Upper lobe of left lung (tissue), 6 donors: ENCODE measurements at places on chromosomes 4 and X.

DNA sequence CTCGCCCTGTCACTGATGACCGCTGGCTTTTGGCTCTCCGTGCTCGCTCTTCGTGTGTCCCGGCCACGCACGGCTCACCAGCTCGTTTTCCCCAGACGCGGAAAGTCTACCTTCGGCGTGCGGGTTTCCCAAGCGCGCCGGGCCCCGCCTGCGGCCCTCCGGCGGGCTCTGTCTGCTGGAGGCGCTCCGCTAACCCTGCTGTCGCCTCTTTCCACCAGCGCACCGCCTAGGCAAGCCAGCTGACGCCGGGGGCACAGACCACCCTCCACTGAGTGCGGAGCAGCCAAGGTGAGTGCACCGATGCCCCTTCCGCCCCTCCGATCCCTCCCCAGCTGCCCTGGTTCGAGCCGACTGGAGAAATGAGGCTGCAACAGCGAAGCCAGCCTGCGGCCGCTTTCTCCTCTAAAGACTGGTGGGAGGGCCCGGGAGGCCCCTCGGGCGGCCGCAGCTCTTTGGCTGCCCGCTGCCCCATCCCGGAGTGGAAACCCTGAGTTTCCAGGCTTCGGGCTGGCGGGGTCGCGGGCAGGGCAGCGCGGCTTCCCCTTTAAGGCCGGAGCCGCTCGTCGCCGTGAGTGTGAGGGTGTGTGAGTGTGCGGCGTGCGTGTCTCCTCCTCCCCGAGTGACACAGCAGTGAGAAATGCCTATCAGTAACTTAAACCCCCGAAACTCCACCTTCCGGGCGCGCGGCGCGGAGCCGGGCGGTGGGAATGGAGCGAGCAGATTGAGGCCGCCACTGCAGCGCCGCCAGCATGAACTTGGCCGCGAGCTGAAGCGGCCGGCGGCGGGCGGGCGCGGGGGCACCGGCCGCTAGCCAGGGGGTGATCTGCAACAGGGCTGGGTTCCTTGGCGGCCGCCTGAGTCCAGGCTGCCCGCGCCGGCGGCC, at the start of gene MAMLD1:
Gene MAMLD1, plus strand, starts transcription at position 719 of the 883 bp plus-strand sequence. CDS start 82,200 bp downstream, outside the sequence.
- H3K27me3 ChIP-seq, result no peaks in the 10 kb centered on the region
- H3K4me1 ChIP-seq, result peaks cover 10% of the 10 kb centered on the region
- DNase-seq, result peak; percentile 64
- peak within 1 kb of the TSS; percentile 59 for H3K4me3 ChIP-seq
- no peaks in the 10 kb centered on the region for H3K36me3 ChIP-seq

DNA sequence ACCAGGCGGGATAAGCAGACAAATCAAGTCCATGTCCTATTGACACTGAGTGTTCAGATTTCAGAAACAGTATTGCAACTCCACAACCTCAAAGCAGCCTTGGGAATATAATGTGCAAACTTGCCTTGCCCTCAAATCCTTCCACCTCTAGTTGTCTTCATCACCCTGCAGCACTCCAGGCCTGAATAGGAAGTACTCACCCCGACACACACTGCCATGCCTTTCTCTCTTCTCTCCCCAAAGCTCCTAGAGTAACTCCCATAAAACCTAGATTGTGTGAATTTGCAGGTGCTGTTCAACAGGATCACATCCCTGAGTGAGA, 19.6 kb downstream of the ACSL1 start:
- DNase-seq, result peak; percentile 30
- H3K4me3 ChIP-seq, result no peak overlapping the region
- H3K36me3 ChIP-seq, result peaks cover 3% of the 10 kb centered on the region
- peak overlapping the region; percentile 14 for H3K27ac ChIP-seq

GRCh38 chr4:118921786-118922185, 33.1 kb downstream of the SYNPO2 start:
- no peak overlapping the region for H3K27ac ChIP-seq
- no peaks in the 10 kb centered on the region for H3K36me3 ChIP-seq
- no peak for DNase-seq
- H3K27me3 ChIP-seq, result no peaks in the 10 kb centered on the region
- no peak overlapping the region for H3K4me3 ChIP-seq

GRCh38 chr4:59341506-59341905, 1858.6 kb upstream of the ADGRL3 start:
- H3K4me1 ChIP-seq, result no peaks in the 10 kb centered on the region
- no peaks in the 10 kb centered on the region for H3K36me3 ChIP-seq
- no peaks in the 10 kb centered on the region for H3K27me3 ChIP-seq
- DNase-seq, result no peak
- no peak overlapping the region for H3K4me3 ChIP-seq

DNA sequence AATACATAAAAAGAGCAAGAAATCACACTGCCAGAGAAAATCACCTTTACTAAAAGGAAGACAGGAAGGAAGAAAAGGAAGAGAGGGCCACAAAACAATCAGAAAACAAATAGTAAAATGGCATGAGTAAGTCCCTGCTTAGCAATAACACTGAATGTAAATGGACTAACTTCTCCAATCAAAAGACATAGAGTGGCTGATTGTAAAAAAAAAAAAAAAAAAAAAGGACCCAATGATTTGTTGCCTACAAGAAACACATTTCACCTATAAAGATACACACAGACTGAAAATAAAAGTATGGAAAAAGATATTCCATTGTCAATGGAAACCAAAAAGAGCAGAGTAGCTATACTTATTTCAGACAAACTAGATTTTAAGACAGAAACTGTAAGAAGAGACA, 12.6 kb downstream of the CENPU start:
- no peak overlapping the region for H3K4me3 ChIP-seq
- no peak for DNase-seq
- no peaks in the 10 kb centered on the region for H3K27me3 ChIP-seq
- H3K4me1 ChIP-seq, result no peaks in the 10 kb centered on the region
- no peaks in the 10 kb centered on the region for H3K36me3 ChIP-seq
- no peak overlapping the region for H3K27ac ChIP-seq

GRCh38 chr4:180909279-180909678, 1333.9 kb upstream of the TENM3 start:
- H3K27me3 ChIP-seq, result no peaks in the 10 kb centered on the region
- no peaks in the 10 kb centered on the region for H3K36me3 ChIP-seq
- no peaks in the 10 kb centered on the region for H3K4me1 ChIP-seq
- no peak for DNase-seq
- H3K4me3 ChIP-seq, result no peak overlapping the region

DNA sequence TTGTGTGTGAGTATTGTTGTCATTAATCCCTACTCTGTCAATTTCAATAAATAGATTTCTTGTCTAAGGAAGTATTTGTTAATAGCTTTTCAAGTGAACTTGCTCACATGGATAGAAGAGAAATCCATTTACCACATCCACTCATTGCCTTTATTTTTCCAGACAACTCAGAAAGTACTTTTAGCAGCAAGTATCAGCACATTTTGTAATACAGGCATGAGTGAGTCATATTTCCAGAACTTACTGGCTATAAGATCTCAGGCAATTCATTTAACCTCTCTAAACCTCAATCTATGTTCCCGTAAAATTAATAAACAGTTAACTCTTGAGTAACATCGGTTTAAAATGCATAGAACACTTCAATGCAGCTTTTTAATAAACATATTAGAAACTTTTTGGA, 317.9 kb upstream of the PCDH7 start:
- no peak overlapping the region for H3K4me3 ChIP-seq
- no peaks in the 10 kb centered on the region for H3K4me1 ChIP-seq
- no peaks in the 10 kb centered on the region for H3K36me3 ChIP-seq
- no peak overlapping the region for H3K27ac ChIP-seq
- H3K27me3 ChIP-seq, result no peaks in the 10 kb centered on the region

- no peak overlapping the region for H3K27ac ChIP-seq
- no peaks in the 10 kb centered on the region for H3K27me3 ChIP-seq
- H3K36me3 ChIP-seq, result peaks cover 4% of the 10 kb centered on the region
- no peak for DNase-seq
Observed at GRCh38 chr4:38034986-38035882, 75.0 kb downstream of the PTTG2 start.

DNA sequence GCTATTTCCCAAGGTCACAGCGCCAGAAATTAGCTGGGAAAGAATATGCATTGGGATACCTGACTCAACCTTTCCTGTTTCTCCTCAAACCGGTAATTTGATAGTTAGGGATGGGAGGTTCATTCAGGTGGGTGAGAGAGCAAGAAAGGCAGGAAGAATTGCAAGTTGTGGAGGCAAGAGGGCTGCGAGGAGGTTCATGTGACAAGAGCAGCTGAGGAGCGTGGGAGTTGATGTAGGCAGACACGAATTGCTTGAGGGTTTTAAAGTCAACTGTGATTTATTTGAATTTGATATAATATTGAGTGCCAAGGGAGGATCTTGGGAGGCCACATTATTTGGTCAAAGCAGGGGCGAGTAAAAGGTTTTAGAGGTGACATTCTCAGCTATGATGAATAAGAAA, 329.0 kb downstream of the STIM2 start:
- H3K4me1 ChIP-seq, result no peaks in the 10 kb centered on the region
- no peaks in the 10 kb centered on the region for H3K27me3 ChIP-seq
- H3K27ac ChIP-seq, result no peak overlapping the region
- no peak overlapping the region for H3K4me3 ChIP-seq

GRCh38 chr4:181193131-181193930, 1049.9 kb upstream of the TENM3 start:
- no peak for DNase-seq
- H3K4me1 ChIP-seq, result no peaks in the 10 kb centered on the region
- no peak overlapping the region for H3K4me3 ChIP-seq
- no peaks in the 10 kb centered on the region for H3K36me3 ChIP-seq
- H3K27me3 ChIP-seq, result no peaks in the 10 kb centered on the region

DNA sequence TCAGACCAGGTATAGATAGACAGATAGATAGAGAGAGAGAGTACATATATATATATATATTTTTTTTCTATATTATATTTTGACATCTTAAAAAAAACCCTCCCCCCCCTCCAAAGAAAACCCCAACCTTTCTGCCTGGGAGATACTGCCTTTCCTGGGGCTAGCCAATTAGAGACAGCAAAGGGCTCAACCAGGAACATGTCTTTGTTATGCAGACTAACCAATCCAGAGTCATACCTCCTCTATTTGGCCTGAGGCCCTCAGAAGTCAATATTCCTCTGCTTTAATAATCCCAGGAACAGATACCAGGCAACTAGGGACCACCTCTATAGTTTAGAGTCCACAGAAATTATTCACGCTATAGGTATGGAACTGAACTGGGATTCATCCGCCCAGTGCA, 135.6 kb upstream of the MAD2L1 start:
- no peaks in the 10 kb centered on the region for H3K36me3 ChIP-seq
- H3K27me3 ChIP-seq, result no peaks in the 10 kb centered on the region
- DNase-seq, result no peak
- no peak overlapping the region for H3K4me3 ChIP-seq
- no peaks in the 10 kb centered on the region for H3K4me1 ChIP-seq

DNA sequence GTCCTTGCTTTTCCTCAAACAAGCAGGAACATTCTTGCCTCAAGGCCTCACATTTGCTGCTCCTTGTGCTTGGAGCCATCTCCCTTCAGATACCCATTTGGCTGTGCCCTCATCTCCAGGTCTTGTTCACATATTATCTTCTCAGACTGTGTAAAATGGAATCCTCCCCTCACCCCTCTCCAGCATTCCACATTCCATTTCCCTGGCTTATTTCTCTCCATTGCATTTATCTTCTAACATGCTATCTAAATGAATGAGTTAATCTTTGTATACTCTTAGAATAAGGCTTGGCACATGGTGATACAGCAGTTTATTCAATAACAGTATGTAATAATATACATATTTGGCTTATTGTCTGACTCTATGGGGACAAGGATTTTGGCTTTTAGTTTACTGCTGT, 8.8 kb upstream of the GALNT7 start:
- no peaks in the 10 kb centered on the region for H3K27me3 ChIP-seq
- H3K27ac ChIP-seq, result no peak overlapping the region
- no peaks in the 10 kb centered on the region for H3K4me1 ChIP-seq

DNA sequence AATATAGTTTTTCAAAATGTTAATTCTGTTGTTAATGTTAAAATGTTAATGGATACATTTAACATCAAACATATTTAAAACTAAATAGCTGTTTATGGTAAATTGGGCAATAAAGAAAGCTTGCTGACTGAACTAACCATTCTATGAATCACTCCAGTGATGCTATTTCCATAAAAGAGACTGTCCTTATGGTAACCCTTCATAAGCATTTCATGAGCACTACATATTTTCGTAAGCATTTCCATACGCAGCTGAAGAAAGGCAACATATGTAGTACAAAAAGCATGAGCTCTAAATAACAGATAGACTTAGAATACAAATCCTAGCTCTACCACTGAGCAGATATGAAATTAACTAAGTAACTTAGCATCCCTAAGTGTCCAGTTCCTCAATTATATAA, 188.9 kb downstream of the COL25A1 start:
- DNase-seq, result no peak
- H3K27ac ChIP-seq, result no peak overlapping the region
- no peaks in the 10 kb centered on the region for H3K27me3 ChIP-seq
- no peaks in the 10 kb centered on the region for H3K4me1 ChIP-seq
- H3K4me3 ChIP-seq, result no peak overlapping the region

DNA sequence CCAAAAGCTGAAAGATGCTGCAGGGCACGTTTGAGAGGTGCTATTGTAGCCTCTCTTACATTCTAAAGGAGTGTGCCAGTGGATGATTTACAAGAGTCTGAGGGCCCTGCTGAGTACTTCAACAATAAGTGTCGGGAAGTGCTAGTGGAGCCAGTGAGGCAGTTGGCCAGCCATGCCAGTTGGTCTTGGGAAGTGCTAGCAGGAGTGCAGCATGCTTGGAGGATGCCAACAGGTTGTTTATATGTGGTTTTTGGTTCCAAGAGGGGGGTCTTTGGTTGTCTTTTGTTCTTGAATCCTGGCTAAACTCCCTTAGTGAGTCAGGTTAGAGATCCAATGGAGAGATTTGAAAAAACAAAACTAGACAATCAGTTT, 335.3 kb downstream of the PABPC4L start:
- H3K4me1 ChIP-seq, result no peaks in the 10 kb centered on the region
- DNase-seq, result no peak
- H3K27ac ChIP-seq, result no peak overlapping the region
- no peak overlapping the region for H3K4me3 ChIP-seq
- H3K27me3 ChIP-seq, result no peaks in the 10 kb centered on the region
- H3K36me3 ChIP-seq, result no peaks in the 10 kb centered on the region

GRCh38 chrX:15781961-15782699, 8.2 kb upstream of the ZRSR2 start:
- H3K4me3 ChIP-seq, result peak overlapping the region; percentile 17
- peaks cover 46% of the 10 kb centered on the region for H3K36me3 ChIP-seq
- no peaks in the 10 kb centered on the region for H3K4me1 ChIP-seq
- H3K27ac ChIP-seq, result peak overlapping the region; percentile 50
- H3K27me3 ChIP-seq, result no peaks in the 10 kb centered on the region
